ENCODE measurements at places on chromosomes 2 and 18.

GRCh38 chr2:177161741-177162460 lies 50.7 kb upstream of the HNRNPA3 start:
- no peak for DNase-seq

DNA sequence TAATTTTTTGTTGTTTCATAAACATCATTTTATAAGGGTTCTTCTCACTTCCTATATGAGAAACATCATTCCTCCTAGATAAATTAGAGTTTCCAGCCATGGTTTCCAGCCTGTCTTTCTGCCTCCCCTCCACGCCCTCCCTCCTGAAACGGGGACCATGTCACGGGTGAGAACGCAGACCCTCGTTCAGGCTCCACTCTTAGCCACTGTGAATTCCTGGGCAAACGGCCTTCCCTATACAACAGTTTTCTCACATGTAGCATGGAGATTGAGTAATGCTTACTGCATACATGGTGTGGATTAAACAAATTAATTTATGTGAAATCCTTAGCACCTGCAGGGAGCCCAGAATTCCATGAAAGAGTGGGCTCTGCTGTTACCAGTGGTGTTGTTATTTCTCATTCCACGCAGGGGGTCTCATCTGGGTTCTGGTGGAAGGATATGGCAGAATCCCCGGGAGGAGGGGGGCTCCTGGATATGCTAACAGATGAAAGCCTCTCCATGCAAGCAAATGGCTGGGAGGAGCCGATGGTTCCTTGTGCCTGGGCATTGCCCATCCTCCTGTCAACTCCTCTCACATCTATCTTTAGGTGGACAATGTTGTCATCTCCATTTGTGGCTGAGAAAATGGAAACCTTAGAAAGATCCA lies 54.0 kb upstream of the TWIST2 start:
- DNase-seq = no peak

GRCh38 chr2:234964631-234965461 lies 13.0 kb downstream of the SH3BP4 start:
- peak; percentile 25 for DNase-seq

DNA sequence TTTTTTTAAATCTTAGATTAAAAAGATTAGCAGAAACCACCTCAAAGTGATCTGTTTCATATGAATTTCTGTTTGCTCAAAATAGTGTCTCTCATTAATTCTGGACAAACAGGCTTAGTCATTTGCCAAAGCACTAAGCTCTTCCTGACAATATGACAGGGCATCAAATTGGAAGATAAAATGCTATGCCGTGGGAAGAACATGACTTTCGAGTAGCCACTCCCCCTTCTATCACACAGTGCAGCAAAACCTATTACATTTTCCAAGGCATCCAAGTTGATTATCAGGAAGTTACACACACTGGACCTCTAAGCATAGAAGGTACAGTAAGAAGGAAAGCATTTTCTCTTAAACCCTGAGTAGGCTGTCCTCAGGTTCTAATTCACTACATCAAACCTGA lies 89.5 kb downstream of the STK39 start:
- no peak for DNase-seq

DNA sequence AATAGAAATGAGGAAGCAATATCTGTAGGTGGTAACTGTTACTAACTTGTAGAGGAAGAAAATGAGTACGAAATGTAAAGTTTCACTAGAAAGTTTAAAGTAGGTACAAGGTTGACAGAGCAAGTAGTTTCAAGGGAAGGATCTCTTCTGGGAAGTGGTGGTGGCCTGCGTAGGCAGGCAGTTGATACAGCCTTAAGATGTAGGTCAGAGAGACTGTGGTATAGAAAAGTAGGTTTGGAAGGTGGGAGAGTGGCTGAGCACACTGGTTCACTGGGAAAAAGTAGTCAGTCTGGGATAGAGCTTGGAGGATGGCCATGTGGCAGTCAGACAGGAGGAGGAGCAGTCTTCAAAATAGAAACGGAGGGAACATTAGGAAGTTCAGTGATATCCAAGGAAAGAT lies 23.5 kb downstream of the KDM3A start:
- no peak for DNase-seq

DNA sequence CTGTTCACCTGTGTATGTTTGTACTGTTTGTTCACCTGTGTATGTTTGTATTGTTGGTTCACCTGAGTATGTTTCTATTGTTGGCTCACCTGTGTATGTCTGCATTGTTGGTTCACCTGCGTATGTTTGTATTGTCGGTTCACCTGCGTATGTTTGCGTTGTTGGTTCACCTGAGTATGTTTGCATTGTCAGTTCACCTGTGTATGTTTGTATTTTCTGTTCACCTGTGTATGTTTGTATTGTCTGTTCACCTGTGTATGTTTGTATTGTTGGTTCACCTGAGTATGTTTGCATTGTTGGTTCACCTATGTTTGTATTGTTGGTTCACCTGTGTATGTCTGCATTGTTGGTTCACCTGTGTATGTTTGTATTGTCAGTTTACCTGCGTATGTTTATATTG lies 14.6 kb downstream of the ADI1 start:
- DNase-seq = no peak

- no peak for DNase-seq
Observed at GRCh38 chr2:150476809-150477302, 10.6 kb downstream of the RND3 start.

All from Right ventricle myocardium inferior (tissue), 1 donor.